ENCODE measurements at places on chromosomes 7 and 10.

GRCh38 chr10:72310241-72310633 is 36.5 kb downstream of the DDIT4 start:
- no peak for DNase-seq

- DNase-seq, result no peak
These were observed 131.2 kb downstream of the PRKAG2 start for GRCh38 chr7:151745706-151746105.

DNA sequence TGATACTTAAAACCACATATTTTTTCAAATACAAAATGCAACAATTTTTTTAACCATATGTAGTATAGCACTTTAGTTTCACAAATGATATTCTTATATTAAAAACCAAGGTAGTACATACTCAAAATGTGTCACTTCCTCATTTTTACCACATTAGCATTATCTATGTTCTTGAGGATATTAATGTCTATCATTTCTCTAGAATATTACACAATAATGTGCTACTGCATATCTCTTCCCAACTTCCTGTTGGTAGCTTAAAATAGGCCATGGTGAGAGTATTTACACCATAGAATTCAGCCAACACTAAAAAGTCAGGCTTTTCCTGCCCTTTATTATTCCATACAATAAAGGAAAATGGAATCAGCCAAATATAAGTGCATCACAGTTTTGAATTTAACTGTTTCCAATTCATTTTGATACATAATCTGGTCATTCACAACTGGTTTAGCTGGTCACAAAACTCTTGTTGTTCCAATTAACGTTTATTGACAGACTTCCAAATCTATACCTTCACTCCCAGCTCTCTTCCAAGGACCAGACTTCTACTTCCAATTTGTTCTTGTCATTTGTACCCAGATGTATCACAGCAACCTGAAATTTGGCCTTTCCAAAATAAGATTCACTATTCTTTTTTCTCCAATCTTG is 20.0 kb upstream of the LRRC17 start:
- DNase-seq, result no peak

- DNase-seq, result no peak
These were observed 33.6 kb downstream of the WASL start for GRCh38 chr7:123715198-123715597.

GRCh38 chr7:112080441-112080840 is 125.8 kb downstream of the DOCK4 start:
- DNase-seq, result no peak
